ENCODE measurements at places on chromosomes 16 and 17. TPM values are rescaled to one million over a fixed set of nuclear protein-coding genes. Genes with fewer than 3 reads are reported as not detected.

DNA sequence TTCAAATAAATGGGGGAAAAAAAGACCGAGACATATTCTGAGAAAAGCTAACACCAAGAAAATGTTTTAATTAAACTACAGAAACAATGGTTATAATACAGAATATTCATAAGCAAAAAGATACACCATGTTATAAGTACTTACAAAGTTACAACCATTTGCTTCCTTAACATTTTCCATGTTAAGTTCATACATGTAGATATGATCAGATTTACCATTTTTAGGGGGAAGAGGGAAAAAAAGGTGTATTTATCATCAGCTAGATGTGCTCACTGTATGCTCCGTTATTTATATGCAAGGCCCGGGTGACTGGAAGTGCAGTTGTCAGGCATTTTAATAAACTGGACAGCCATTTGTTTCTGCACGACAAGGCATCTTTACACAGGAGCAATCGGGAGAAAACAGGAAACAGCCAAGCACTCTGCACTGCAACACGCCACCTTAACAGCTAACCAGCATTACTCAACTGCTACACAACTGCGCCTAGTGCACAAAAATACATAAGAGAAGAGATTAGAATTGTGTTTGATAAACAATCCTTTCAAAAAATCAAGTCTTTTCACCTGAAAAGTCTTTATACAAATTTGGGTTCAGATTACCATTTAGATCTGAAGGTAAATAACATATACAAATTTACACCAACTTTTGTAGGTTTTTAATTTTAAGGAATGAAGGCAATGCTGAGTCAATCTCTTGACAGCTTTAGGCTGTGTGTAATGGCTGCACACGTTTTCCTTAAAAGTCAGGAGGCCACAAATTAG is 2.9 kb downstream of the SRSF2 start:
- peaks cover 17% of the 10 kb centered on the region for H3K36me3 ChIP-seq
- no peak for DNase-seq
- no peaks in the 10 kb centered on the region for H3K27me3 ChIP-seq

DNA sequence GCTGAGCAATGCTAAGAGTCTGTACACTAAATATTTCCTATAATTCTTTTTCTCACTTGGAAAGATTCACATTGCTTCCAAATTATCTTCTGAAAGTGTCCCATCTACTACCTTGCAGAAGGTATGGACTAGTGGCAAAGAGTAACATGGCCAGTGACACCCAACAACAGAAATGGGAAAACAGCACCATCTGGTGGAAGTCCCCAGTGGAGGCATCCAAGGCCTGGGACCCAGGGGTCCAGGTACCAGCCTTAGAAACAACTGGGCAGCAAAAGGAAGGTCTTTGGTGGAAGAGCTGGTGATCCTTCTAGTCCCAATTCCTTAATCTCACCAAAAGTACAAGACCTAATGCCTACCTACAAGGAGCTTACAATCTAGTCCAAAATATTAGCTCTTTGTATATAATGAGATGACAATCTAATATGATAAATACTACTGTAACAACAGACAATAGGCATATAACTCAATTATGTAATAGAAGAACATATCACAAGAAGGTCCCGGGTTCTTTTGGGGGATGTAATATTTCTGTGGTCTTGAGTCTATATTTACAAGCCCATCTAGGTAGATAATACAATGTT is 55.3 kb downstream of the SKAP1 start:
- H3K4me1 ChIP-seq = no peaks in the 10 kb centered on the region
- no peaks in the 10 kb centered on the region for H3K36me3 ChIP-seq
- H3K27ac ChIP-seq = no peak overlapping the region

- H3K4me1 ChIP-seq = no peaks in the 10 kb centered on the region
- no peak for DNase-seq
- H3K4me3 ChIP-seq = no peak overlapping the region
- H3K27ac ChIP-seq = no peak overlapping the region
- peaks cover 8% of the 10 kb centered on the region for H3K36me3 ChIP-seq
Measured at GRCh38 chr16:2611499-2611862, 70.8 kb upstream of the KCTD5 start.

DNA sequence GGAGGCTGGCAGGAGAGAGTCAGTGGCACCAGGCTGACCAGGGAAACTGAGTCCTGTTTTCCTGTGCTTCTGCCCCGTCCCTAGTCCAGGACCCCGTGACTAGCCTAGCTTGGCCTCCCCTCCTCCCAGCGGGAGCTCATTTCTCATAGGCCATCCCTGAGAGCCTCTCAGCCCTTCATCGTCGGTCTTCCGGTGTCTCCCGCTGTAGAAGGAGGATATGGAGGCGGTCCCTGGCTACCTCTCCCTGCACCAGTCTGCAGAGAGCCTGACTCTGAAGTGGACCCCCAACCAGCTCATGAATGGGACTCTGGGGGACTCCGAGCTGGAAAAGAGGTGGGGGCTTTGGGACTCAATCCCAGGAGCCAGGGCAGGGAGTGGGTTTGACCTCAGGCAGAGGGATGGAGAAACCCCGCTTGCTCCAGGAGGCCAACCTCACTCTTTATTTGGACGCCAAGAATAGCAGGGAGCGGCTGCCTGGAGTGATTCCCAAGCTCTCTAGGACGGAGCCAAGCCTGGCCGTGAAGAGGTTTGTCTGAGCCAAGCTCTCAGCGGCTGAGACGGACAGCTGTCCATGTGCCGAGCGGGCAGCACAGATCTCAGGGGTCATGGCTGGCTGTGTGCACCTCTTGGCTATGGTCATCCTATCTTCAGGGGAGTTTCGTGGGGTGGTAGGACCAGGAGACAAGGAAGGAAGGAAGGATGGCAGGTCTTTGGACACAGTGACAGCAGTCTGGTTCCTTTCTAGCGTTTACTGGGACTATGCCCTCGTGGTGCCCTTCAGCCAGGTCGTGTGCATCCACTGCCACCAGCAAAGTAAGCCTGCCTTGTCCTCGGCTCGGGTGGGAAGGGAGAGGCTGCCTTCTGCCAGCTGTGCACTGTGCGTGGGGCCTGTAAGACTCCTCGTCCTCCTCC is 26.8 kb downstream of the SGSM2 start:
- DNase-seq = peak; percentile 70
- no peaks in the 10 kb centered on the region for H3K4me1 ChIP-seq
- H3K4me3 ChIP-seq = no peak overlapping the region

DNA sequence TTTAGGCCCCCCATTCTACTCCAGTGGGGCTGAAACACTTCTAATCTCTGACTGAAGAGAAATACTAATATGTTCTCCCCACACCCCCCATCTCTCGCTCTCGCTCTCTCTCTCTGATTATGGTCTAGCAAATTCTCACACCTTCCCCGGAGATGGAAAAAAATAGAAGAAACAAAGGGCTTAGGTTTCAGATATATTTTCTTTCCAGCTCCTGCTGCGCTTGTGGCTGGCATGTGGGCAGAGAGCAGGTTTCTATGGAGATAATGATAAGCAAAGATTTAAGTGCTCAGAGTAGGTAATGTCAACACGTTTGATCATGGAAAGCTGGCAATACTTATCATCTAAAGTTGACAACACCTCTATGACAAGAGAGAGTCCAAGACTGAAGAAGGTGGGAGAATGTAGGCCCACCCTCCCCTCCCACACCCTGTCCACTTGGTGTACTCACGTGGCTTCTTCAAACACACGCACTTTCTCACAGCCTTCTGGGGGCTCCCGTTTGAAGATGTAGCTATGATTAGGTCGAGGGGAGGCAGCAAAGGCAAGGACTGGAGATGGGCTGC is 8.0 kb upstream of the SLC35B1 start:
- no peaks in the 10 kb centered on the region for H3K27me3 ChIP-seq
- H3K4me1 ChIP-seq = no peaks in the 10 kb centered on the region
- no peak overlapping the region for H3K4me3 ChIP-seq
- H3K27ac ChIP-seq = no peak overlapping the region
- H3K36me3 ChIP-seq = peaks cover 98% of the 10 kb centered on the region

Gene SULT1A2
- not detected for total RNA-seq

DNA sequence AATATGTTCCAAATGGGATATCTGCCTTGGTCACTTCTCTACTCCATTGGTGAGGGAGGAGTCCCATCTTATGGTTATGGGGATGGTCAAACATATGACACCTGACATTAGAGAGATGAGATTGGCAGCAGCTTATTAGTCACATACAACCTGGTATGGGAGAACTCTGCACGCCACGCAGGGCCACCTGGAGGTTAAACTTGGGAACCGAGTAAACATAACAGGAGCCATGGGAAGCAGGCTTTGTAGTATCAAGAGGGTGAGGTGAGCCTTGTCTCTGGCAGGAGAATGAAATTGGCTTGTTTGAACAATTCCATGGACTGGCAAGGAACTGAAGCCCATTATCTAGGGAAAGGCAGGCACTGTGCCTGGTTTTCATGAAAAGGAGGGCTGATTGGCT is 238.7 kb upstream of the ELAC2 start:
- no peak overlapping the region for H3K4me3 ChIP-seq
- H3K36me3 ChIP-seq = no peaks in the 10 kb centered on the region
- H3K4me1 ChIP-seq = no peaks in the 10 kb centered on the region
- no peaks in the 10 kb centered on the region for H3K27me3 ChIP-seq
- H3K27ac ChIP-seq = no peak overlapping the region
- DNase-seq = no peak

- H3K4me3 ChIP-seq = no peak overlapping the region
- peaks cover 49% of the 10 kb centered on the region for H3K36me3 ChIP-seq
- H3K27me3 ChIP-seq = no peaks in the 10 kb centered on the region
- no peaks in the 10 kb centered on the region for H3K4me1 ChIP-seq
Measured at GRCh38 chr16:87729266-87729954, 36.4 kb downstream of the KLHDC4 start.

Gene KRTAP2-2
- total RNA-seq = not detected

DNA sequence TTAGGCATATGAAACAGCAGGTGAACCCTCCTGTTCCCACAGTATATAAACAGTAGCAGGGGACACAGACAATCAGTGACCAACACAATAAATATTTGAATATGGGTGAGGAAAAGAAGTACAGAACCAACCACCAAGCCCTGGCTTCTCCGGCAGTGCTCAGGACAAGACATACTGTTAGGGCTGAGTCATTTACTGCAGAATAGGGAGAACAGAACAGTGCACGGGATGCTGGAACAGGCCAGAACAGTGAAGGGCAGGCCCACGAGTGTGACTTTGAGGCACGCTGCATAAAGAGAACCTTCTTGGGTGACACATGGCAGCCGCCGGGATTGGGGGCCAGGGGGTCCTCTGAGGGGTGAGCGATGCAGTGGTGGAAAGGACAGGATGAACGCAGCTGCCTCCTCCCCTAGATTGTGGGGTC is 160.4 kb downstream of the CMIP start:
- peaks cover 37% of the 10 kb centered on the region for H3K4me1 ChIP-seq
- no peaks in the 10 kb centered on the region for H3K36me3 ChIP-seq
- DNase-seq = no peak
- no peaks in the 10 kb centered on the region for H3K27me3 ChIP-seq
- no peak overlapping the region for H3K27ac ChIP-seq

Gene HEATR9
- total RNA-seq = not detected

DNA sequence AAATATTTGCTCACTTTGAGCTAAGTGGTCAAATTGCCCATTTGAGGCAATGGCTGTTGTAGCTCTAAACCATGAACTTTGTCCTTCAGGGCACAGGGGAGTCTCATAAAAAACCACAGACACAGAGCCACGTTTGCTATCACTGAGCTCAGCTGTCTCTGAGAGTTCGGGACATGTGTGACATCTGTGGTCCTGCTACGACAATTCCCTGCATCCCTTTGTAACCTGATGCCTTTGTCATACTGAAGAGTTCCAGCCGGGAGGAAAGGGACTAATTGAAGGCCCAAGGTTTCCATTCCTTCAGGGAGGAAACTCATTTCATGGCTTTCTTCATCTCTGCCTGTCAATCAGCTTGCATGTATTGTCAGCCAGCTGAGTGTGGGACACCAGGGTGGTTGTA is 599.4 kb upstream of the CDH5 start:
- no peaks in the 10 kb centered on the region for H3K4me1 ChIP-seq
- no peak overlapping the region for H3K4me3 ChIP-seq
- H3K27ac ChIP-seq = no peak overlapping the region
- H3K36me3 ChIP-seq = no peaks in the 10 kb centered on the region
- no peak for DNase-seq

Gene ST6GALNAC1
- total RNA-seq = 3.6 TPM

DNA sequence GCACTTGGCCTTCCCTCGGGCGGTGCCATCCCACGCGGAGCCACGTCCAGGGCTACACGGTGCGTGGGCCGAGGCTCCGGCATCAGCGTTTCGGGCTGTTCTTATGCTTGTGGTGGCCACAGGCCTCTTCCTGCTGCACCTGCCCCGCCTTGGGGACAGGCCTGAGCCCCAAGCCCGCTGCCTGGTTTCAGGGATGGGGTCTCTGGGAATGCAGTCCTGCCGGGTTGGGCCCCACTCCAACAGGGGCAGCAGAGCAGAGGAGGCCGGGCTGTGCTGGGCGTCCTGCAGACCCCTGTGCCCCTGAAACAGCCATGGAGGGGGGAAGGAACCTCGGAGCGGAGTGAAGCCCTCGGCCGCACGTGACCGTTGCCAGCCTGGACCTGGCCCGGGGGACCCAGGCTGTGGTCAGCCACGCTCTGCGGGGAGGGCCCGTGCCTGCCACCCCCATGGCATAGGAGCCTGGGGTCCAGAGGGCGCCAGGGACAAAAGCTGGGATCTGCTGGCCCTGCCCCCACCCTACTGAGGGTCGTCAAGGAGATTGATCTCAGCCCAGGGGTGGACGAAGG is 453 bp upstream of the WFIKKN1 start:
- no peak overlapping the region for H3K27ac ChIP-seq
- no peak overlapping the region for H3K4me3 ChIP-seq
- peaks cover 23% of the 10 kb centered on the region for H3K36me3 ChIP-seq
- no peaks in the 10 kb centered on the region for H3K27me3 ChIP-seq
- DNase-seq = no peak

Gene CBX8
- 1.8 TPM for total RNA-seq

Gene MPP3
- total RNA-seq = 10.5 TPM

DNA sequence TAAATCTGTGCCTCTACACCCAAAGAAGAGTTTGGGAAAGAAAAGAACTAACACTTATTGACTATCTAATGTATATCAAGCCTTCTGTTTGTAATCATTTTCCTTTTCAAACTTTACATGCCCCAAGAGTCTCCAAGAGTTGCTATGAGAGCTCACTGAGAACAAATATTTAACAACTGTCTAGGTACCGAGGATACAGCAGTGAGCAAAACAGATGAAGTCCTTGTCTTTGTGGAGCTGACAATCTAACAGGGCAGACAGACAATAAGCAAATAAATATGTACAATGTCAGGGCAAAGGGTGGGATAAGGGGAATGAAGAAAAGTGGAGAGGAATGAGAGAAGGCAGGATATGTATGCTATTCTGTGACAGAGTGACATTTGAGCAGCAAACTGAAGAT is 64.8 kb upstream of the KSR1 start:
- no peak for DNase-seq
- H3K4me3 ChIP-seq = no peak overlapping the region
- no peaks in the 10 kb centered on the region for H3K27me3 ChIP-seq
- H3K4me1 ChIP-seq = no peaks in the 10 kb centered on the region
- no peaks in the 10 kb centered on the region for H3K36me3 ChIP-seq
- H3K27ac ChIP-seq = no peak overlapping the region

- no peak for DNase-seq
- no peak overlapping the region for H3K27ac ChIP-seq
Measured at GRCh38 chr16:70796301-70796700, 4.7 kb downstream of the VAC14 start.
